ENCODE measurements at places on chromosomes 5 and 9.

DNA sequence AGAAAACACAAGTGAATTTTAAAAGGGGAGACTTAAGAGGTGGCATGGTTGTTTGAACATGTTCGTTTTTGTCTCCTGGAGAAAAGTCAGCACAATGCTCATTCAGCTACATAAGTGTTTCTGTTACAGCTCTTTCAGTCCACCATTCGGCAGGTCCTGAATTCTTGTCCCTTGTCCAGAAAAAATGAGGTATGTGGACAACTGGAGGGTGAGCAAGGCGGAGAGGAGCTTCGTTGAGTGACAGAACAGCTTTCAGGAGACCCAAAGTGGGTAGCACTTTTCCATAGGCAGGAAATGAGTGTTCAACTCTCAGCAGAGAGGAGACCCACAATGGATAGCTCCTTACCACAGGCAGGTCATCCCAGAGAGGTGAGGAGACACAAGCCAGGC lies 4.9 kb downstream of the PDCD1LG2 start:
- no peak for DNase-seq

- no peak for DNase-seq
These were observed at the start of gene SH3TC2 for GRCh38 chr5:149063017-149063687. TSS of gene SH3TC2 (minus strand) at chr5:149063062. CDS start at chr5:149063022, 40 bp downstream.

- no peak for DNase-seq
These were observed 1141.1 kb upstream of the DMAC1 start for GRCh38 chr9:8940650-8941049.

DNA sequence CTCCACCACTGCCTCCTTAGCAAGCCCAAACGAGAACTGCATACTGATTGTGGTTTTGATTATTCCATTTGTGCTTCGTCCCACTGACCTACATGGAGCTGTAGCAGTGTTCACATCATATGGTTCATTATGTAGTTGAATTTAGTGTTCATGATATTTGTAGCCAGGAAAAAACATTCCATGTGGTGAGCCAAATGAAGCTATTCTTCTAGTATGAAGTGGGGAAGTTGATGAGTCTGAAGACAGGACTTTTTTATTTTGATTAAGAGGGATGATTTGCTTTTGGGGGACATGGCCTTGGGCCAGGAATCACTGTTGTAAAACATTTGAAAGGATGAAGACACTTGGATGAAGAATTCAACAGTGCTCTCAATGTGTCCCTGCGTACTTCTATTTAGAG lies 192.9 kb upstream of the SLC27A6 start:
- DNase-seq = no peak

GRCh38 chr9:106486685-106487084 lies 376.3 kb upstream of the ZNF462 start:
- DNase-seq = no peak
